ENCODE measurements at places on chromosomes 5 and 9.

DNA sequence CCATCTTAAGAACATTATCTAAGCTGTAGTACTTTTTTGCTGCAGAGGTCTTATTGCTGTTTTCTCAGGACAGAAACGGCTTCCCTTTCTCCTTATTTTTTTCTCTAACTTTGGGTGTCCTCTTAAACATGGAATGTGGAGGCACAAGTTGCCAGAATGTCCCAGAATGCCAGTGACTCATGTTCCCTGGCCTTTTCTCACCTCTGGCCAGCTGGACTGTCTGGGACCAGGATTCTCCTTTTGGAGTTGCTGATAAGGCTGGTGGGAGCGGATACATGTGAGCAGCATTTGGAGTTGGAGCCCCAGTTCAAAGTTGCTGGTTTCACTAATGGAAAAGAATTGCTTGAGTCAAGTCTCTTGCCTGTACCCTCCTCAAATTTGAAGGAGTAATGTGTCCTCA lies 112.8 kb downstream of the ARHGAP26 start:
- no peak for DNase-seq

DNA sequence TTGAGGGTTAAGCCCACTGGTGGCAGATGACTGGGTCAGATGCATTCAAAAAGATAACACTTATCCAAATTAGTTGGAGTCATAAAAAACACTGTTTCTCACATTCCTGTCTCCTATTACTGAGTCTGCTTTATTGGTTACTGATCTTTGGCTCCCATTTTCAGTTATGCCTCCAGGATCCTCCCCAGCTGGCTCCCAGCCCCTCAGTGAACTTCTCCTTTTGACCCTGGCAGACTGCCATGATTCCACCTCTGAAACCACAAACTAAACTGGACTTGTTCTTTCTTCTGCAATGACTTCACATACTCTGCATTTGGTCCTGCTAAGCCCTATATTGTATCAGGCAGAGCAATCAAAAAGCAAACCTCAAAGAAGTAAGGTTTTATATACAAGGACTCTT lies 860.8 kb upstream of the DMAC1 start:
- DNase-seq = no peak

DNA sequence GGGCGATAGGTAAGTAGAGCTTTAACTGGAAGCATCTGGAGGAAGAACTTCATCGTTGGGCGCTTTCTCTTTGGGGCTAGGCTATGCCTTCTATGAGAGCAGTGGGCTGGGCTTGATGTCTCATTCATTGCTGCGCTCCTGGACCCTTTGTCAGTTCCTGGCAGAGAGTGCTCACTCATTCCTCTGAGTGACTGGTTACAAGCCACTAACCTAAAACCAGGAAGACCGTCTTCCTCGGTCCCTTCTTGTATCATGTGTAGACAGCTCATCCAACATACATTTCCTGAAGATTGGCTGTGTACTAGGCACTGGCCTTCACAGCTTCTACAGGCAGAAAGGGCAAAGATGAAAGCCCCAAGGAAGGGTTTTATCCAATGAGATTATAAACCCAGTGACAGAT lies 6.4 kb downstream of the SWI5 start:
- DNase-seq = no peak

DNA sequence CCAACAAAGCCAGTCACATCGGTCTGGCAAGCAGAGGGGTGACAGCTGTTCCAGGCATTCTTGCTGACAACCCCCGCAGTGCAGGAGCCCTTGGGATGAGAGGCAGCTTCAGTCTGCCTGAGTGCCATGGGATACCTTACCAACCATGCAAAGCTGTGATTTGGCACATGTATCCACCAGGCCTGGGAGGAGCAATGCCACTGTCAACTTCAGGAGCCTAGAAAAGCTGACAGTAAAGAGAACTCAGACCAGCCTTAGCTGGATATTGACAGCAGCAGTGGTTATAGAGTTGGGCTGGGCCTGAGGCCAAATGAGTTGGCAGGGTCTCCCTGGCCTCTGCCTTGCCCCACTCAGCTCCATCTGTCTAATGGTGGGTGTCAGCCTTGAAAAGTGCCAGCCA lies 10.1 kb upstream of the PLPPR1 start:
- DNase-seq = no peak
